ENCODE measurements at places on chromosomes 7 and 10.

DNA sequence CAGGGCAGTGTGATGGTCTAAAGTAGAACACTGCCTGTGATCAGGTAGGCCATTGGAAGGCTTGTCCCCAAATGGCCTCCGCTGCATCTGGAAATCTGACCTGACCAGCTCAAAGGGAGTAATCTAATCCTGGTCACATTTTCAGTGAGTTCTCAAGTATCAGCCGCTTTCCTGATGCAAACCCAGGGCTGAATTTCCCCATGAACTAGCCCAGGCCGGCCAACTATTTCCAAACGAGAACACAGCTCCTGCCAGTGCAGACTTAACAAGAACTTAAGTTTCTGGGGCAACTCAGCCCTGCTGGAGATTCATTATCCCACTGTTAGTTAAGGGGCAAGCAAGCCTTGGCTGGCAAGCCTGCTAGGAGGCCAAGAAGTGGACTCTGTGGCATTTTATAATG, 59.6 kb upstream of the FAM180A start:
- DNase-seq, result no peak

GRCh38 chr10:58952747-58953466, 223.5 kb upstream of the PHYHIPL start:
- no peak for DNase-seq

DNA sequence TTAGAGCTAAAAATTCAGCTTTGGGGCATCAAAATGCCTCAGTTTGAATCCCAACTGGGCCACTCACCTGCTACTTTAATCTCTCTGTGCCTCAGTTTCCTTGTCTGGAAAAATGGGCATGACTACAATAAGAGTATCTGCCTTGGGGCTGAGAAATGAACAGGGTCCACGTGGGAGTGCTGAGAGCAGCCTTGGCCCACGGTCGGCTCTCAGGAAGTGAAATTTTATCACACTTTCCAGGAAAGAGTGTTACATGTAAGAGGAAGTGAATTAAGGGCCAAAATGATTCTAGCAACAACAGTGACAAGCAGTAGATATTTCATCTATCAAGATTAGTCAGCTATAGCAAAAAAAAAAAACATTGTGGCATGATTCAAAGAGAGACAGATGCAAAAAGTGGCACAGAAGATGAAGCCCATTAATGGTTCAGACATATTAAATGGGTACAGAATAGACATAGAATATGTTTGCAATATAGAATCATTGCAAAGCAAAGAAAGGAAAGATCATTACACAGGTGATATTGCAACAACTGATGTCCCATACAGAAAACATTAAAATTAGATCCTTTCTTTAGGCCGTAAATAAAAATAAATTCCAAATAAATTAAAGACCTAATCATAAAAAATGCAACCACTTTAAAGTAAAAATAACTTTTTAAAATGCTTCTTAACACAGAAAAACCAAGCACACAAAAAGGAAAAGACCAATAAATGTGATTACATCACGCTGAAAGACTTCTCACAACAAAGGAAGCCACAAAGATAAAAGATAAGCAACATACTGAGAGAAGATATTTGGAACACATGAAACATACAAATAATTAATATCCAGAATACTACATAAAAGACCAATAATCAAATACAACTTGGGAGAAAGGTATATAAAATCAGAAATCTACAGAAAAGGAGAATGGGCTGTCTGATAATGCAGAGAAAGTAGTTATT, 4.3 kb downstream of the TMEM273 start:
- DNase-seq, result no peak

- no peak for DNase-seq
These were observed 42.7 kb downstream of the GRID2IP start for GRCh38 chr7:6508539-6508938.

- DNase-seq, result no peak
These were observed 1.1 kb upstream of the TARP start for GRCh38 chr7:38274486-38274885.

- no peak for DNase-seq
These were observed 48.2 kb downstream of the COL26A1 start for GRCh38 chr7:101410743-101411507.

DNA sequence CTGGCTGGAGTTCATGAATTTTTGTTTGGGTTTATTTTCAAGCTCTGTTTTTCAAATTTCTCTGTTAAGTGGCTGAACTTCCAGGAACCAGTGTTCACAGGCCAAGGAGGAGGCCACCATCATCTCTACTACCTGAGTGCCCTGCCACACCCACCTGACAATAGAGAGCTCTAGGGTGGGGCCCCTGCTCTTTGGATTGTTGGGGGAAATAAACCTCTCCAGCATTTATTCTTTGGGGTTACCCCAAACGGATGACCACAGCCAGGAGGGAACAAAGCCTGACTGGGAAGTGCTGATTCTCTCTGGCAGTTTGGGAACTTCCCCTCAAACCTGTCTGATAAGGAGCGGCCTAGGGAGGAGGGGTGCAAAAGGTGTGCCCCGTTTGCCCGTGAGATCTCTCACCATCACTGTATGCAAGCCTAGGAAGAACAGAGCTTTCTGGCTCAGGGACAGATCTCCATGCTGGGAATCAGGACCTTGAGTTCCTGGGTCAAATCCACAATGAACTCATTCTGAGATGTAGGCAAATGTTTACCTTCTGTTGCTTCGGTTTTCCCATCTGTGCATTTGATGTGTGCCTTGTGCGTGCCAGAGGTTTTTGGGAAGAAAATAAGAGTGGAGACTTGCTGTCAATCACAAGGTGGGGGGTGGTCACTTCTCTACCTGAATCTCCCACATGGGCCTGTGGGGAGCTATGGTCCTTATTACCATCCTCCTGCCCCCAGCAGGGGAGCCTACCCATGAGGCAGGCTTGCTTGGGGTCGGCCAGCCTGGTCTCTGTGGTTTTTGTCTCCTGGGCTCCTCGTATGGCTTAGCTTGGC, 27.7 kb upstream of the PDCD4 start:
- DNase-seq, result no peak

DNA sequence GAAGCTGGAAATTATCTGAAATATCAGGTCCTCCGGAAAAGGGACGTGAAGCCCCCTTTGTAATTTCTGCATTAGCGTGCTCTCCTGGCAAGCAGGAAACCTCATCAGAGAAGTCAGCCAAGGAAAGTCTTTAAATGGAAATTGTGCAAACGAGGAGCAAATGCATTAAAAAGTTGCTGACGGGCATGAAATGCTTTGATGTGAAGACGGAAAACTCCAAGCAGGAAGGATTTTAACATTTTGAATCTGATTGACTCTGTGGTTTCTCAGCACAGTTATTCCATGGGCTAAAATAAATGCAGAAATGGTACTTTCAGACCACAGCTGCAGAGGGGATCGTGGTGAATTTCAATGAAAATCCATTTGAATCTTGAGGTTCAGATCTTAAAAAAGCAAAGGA, 167.8 kb downstream of the AHR start:
- no peak for DNase-seq

- DNase-seq, result no peak
These were observed 349.5 kb upstream of the NFE2L3 start for GRCh38 chr7:25802473-25802872.

DNA sequence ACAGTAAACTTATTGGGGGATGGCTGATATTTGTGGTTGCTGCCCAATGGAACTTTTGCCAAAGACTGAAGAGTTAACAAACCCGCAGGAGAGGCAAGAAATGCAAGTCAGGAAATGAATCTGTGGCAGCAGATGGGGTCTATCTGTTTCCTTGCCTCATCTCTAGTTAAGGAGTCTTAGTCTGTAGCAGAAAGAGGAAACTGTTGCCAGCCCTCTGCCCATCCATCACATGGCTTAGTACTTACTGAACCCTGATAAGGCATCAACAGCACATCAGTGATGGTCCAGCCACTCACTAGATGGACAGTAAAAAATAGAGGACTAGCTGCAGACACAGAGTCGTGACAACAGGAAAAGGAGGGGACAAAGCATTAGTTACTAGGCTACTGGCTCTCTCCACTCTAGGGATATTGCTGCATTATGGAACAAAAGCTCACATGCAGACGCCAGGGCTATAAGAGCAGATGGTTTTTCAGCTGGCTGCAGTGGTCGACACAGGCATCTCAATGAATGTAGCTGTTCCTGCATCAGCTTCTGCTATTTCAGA, 614.7 kb downstream of the PARD3 start:
- DNase-seq, result no peak

DNA sequence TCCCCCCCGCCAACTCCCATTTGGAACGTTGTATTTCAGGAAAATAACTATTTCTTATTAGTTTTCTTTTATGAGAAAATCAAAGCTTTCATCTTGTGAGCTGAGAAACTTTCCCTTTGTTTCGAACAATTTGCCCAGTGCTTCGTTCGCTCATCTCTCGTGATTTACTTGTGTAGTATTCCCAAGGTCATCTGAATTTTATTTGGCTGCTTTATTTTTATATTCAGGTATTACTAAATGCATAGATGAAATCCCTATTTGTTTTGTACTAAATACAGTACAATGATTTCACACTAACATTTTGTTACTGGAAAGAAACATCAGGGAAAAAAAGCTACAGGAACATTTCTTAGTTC, 12.0 kb upstream of the EBLN1 start:
- no peak for DNase-seq

DNA sequence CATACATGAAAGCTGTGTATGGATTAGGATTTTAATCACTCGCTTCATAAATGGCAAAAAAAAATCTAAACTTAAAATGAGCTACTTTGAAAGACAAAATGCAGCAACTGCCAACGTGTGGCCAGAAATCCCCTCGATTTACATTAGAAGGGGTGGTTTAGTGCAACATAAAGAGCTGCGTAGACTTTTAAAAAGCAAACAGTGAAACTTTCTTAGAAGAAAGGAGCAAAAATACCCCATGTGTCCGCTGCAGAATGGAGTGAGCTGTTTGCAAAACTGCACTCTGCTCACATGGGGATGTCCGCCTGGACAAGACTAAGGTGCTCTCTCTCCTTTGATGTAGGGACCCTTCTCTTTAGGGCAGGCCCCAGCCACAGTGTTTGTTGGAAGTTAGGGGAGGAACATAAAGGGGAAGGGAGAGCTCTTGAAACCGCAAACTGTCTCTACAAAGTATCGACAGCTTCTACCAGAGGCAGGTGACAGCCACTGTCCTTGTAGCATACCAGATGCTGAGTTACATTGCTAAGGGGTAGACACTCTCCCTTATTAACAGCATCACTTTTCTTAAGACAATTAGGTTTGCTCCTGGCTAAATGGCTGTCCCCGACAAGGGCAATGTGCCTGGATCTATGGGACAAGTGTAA, 528.1 kb downstream of the KCNMA1 start:
- no peak for DNase-seq

- no peak for DNase-seq
These were observed 67.5 kb upstream of the ARHGAP21 start for GRCh38 chr10:24791084-24791726.

GRCh38 chr10:8044331-8044907, 10.1 kb upstream of the GATA3 start:
- DNase-seq, result no peak

DNA sequence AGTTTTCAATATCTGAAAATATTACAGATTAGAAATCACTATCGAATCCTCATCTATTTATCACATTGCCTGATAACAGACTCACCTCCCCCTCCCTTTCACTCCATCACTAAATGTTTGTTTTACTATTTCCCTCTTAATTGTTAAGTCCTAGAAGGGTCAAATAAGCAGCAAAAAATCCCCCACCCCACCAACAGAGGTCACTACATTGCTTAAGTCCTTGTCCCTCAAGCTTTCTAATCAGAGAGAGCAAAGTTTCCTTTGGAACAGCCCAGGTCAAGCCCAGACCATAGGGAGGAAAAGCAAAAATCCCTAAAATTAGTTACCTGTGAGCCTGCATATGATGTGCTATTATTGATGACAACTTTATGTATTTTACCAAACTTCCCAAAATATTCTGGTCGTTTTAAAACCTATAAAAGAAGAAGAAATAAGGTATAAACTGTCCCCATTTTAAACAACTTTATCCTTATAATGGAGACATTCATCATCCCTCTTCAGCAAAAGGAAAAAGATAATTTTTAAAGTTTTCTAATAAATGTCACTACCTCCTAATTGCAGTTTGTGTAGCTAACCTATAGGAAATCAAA, 95.0 kb downstream of the CNOT4 start:
- DNase-seq, result no peak

DNA sequence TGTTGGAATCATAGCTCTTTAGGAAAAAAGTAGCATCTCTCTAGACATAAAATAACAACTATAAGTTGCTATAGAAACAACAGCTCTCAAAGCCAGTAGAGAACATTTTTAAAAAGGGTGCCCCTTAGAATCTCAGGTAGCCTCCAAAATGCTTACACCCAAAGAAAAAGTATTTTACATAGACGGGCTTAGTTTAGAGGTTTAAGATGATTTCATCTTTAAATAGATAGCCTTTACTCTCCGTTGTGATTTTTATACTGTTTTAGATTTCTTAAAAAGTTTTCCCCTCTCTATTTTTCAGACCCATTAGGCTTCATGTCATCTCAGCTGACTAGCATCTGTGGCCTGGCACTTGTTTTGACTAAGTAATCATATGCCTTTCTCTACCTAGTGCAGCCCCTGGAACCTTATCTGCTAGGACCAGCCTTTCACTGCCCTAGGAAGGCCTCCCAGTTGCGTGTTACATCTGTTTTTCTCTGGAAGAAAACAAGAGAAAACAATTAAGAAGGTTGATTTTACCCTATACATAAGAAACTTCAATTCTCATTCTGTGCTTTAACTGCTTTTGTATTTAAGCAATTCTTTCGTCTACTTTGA, 6.9 kb upstream of the BPGM start:
- DNase-seq, result no peak

DNA sequence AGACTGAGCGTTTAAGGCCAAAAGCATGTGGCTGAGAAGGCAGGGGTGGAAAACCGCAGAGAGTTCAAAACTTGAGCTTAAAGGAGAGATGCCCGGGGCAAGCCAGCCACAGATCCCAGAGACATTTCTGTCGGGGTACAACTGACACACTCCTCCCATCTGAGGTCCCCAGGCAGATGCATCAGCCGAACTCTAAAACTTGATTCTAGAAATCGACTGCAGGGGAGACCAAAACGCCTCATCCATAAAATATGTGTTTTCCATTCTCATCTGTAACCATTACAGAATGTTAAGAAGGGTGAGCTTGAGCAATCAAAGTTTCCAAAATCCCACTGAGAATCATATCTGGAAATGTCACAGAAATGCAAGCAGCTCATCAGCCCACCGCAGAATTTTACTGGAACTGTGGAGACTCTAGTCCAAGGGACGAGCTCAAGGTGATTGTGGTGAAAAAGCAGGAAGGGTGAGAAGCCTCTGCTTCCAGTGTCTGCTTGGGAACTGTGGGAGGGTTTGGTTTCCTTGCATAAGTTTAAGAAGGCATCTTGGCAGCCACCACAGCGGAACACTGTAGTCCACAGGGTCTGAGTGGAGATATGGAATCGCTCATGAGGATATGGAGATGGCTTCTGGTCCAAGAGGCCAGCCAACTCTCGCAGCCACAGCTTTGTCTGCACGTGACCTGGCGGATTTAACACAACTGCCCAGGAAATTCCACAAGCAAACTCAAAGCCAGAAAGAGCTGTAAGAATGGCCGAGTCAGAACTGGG, 249.2 kb downstream of the SFMBT2 start:
- no peak for DNase-seq

GRCh38 chr7:44184206-44184872, 4.9 kb downstream of the GCK start:
- DNase-seq, result no peak

- DNase-seq, result no peak
These were observed 722.6 kb downstream of the GRID1 start for GRCh38 chr10:85643845-85644525.

- DNase-seq, result no peak
These were observed 315.7 kb downstream of the TNS3 start for GRCh38 chr7:47266131-47266706.

GRCh38 chr7:92806496-92806895, 29.9 kb downstream of the CDK6 start:
- no peak for DNase-seq
